ENCODE measurements at places on chromosomes 1 and 21.

- DNase-seq = peak; percentile 71
Measured at GRCh38 chr1:1211541-1212441, 2.2 kb downstream of the TNFRSF4 start.

DNA sequence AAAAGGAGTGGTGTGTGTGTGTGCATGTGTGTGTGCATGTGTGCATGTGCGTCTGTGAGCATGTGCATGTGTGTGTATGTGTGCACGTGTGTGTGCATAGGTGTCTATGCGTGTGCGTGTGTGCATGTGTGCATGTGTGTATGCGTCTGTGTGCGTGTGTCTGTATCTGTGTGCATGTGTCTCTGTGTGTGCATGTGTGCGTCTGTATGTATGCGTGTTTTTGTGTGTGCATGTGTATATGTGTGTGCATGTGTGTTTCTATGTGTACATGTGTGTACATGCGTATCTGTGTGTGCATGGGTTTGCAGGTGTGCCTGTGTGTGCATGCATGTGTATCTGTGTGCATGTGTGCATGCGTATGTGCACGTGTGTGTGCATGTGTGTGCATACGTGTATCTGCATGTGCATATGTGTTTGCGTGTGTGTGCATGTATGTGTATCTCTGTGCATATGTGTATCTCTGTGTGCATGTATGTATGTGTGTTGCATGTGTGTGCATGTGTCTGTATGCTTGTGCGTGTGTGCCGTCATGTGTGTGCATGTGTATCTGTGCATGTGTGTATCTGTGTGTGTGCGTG is 77.9 kb downstream of the TCP10L start:
- peak; percentile 26 for DNase-seq

GRCh38 chr1:240611619-240612480 is at the start of gene GREM2:
Gene GREM2 (minus strand): TSS chr1:240612155. CDS start chr1:240493475, 118,680 bp downstream.
- DNase-seq = peak; percentile 48

DNA sequence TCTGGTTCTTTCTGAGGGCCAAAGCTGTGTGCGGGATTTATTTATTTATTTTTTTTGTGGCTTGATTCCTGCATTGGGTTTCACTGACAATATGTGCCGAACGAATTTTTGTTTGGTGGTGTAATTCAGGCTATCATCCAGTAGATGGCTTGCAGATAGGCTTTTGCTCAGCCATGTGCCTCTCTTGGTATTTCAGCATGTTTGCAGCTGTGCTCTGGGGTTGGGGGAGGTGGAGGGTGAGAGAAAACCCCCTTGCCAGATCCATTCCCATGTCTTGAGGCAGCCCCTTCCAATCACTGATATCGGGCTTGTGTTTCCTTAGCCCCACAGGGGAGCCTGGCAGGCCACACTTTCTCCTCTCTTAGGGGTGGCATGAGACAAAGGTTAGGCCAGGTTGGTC is 302.4 kb downstream of the PTGER3 start:
- DNase-seq = no peak

DNA sequence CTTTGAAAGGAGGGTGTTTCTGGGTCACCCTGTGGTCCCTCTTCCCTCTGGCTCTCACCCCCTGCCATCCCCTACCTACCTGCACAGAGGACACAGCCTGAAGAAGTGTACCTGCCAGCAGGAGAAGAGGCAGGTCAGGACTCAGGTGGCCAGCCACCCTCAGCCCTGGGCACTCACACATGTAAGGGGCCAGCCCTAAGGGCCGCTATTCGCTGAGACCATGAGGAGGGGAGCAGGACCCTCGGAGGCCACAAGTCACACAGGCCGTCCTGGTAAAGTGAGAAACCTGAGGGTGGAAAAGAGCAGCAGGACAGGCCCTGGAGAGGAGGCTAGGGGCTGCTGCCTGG is 1.2 kb downstream of the ZNF692 start:
- DNase-seq = no peak

DNA sequence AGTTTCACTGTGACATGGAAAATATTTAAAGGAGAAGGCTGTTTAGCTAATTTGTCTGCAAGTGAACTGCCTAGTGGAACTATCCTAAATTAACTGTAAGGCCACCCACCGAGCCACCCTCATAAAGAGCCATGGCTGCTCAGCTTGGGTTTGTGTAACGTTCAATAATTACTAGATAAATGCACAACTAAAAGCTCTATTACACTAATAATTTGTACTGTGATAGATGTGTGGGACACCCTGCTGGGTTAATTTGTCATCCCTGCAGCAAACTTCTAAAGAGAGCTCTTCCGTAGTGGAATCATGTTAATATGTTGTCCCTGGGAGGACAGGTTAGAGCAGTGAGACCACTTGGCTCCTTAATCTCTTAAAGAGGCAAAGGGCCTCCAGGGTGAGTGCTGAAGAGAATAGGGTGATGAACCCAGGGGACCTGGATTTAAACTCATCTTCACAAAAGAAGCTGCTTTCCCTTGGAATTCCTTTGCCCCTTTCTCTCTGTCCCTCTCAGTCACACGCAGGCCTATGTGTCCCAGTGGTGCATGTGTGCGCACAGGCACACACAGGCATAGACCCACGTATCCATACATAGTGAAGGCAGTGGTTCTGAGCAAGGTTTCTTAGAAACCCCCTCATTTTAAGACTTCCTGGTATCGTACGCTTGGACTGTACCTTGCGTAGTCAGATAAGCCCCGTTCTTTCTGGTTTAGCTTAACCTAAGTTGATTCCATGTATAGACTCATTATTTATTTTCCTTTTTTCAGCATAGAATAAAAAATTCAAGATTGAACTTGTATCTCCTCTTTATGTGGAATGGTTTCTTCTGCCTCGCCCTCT is 310.3 kb downstream of the NFIA start:
- no peak for DNase-seq

DNA sequence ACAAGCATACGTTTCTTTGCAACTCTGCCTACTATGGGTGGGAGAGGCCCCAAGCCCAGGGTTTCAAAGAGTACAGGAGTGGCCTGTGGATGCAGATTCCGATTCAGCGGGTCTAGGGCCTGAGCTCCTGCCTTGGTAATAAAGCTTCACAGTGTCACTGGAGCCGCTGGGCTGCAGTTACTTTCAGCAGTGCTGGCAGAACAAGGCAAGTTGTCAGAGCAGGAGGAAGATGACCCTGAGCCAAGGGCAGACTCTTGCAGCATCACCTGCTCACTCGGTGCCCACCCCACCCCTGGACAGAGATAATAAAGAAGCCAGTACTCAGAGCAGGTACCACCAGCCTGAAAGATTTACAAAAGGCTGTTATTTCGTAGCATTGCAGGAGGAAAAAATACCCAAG is 8.0 kb upstream of the RAP1GAP start:
- DNase-seq = no peak

- DNase-seq = no peak
Measured at GRCh38 chr21:44568667-44569556, 4.6 kb upstream of the KRTAP10-4 start.

- no peak for DNase-seq
Measured at GRCh38 chr1:239361403-239361802, 25.0 kb upstream of the CHRM3 start.

DNA sequence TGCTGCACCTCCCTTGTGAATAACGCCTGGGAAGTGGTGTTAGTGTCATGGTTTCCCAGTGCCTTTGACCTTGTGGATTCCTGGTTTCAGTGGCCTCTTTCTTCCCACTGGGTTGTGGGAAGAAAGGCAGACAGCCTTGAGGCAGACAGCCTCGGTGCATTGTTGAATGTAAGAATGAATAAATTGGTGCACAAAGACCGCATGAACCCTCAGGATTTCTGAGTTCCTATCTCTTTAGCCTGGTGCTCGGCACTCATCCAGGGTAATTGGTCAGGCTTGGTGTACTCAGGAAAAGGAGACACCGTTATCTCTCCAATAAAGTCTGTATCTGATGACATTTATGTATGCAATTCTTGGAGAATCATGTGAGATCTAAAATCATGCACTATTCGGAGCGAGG is 5.1 kb downstream of the ZNF362 start:
- peak; percentile 25 for DNase-seq

DNA sequence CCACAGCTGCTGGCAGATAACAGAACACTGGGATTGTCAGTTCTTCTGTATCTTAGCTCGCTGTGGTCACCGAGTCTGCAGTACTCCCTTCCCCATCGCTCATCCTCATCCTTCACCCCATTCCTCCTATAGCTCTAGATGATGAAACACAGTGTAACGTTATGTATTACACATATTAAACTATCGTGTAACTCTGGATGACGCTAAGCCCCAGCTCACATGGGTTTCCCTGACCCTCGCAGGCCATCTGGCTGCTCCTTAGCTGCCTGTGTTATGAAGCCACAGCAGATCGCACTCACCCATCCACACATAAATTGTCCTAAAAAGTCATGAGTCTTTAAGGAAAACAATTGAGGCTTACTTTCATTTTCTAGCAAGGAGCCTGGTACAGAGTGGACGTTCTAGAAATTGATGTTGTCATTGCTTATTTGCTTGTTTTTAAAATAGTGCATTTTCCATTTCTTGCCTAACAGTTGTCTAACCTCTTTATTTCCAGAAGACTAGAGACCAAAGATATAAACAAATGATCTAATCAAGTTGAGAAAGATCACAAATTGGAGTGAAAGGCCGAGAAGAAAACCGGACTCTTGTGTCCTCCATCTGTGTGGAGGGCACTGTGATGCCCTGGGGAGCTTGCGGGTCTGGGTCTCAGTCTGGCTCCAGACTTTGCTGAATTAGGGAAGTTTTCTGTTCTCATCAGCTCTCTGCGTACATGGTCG is 24.3 kb upstream of the PCP4 start:
- no peak for DNase-seq

GRCh38 chr1:153099461-153100045 is 5.2 kb upstream of the SPRR2E start:
- DNase-seq = no peak

DNA sequence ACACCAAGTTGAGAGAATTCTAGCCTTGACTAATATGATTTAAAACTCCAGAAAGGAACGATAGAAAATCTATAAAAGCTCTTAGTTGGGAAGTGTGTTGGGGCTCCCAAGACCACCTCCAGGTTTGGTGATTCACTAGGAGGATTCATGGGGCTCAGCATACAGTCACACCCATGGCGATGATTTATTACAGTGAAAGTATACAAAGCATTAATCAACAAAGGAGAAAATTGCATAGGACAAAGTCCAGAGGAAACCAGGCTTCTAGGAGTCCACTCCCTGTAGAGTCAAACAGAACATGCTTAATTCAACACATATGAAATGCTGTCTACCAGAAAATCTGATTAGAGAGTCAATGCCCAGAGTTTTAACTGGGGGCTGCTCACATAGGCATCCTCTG is 4.8 kb downstream of the CDCA8 start:
- DNase-seq = no peak

- DNase-seq = no peak
Measured at GRCh38 chr1:171195767-171196166, 10.7 kb downstream of the FMO2 start.

DNA sequence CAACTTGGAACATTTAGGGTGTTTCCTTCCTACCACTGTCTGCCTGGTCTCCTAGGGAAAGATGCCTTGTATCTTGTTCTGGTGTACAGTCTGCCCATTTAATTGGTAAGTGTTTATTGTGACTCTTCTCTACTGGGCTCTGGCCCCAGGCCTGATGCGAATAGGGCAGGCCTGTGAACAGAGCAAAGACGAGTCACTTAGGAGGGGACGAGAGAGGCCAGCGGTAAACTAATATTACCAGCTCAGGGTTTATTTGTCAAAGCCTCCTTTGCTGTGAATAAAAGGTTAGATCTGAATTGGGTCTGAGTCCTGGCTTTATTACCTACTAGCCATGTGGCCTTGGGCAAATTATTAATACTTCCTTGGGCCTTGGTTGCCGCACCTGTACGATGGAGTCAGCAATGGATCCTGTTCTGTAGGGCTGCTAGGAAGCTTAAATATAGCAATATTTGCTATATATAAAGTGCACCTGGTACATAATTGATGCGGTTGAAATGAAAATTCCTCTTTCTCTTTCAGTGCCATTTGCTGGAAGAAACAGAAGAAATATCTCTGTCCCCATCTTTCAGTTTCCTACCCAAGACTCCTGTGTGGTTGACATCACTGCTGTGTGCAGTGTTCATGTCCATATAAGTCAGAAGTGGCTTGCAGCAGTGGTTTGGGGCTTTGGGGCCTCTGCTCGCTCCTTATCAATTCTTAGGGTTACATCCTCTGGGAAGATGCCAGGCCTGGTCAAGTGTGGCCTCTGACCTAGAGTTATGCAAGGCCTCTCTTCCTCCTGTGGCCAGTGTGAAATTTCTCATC is 32.4 kb downstream of the MAPKAPK2 start:
- no peak for DNase-seq

GRCh38 chr1:66492424-66492823 is 41.5 kb upstream of the SGIP1 start:
- DNase-seq = no peak

GRCh38 chr1:79005945-79006344 is 585 bp downstream of the ADGRL4 start:
- no peak for DNase-seq

DNA sequence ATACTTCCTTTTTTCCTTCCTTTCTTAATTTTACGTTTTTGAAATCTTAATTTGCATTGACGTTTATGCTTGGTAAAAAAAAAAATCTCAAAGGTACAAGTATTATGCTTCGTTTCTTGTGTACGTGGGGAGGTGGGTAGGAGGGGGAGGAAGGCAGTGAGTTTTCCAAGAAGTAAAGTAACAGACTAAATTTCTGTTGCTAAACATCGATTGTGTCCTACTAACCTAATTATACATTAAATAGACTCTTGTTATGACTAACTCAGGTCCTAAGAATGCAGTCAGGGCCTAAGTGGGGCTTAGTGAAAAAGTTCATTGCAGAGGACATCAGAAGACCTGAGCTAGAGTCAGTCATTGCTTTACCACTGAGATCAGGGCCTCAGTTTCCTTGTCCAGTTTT is 17.5 kb downstream of the NEK7 start:
- DNase-seq = no peak

DNA sequence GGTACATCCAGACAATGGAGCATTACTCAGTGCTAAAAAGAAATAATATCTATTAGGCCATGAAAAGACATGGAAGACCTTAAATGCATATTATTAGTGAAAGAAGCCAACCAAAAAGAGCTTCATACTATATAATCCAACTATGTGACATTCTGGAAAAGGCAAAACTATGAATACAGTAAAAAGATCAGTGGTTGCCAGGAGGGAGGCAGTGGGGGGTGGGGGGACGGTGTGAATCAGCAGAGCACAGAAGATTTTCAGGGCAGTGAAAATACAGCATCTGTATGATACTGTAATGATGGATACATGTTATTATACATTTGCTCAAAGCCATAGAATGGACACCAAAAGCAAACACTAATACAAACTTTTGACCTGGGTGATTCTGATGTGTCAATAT is 339.4 kb upstream of the SNX7 start:
- no peak for DNase-seq

GRCh38 chr1:159958719-159959380 is 4.8 kb upstream of the SLAMF9 start:
- no peak for DNase-seq

GRCh38 chr1:45833361-45833760 is 29.9 kb downstream of the MAST2 start:
- DNase-seq = no peak
